Ureter (tissue), 1 donor: ENCODE measurements at places on chromosomes 16 and 17. TPM values are rescaled to one million over a fixed set of nuclear protein-coding genes. Genes with fewer than 3 reads are reported as not detected.
A peak's percentile ranks its signal among the peaks of the same experiment; 100 is the strongest.

NQO1 gene
- 31.3 TPM for total RNA-seq

FBXL19 gene
- total RNA-seq, result 25.7 TPM

TPSAB1 gene
- total RNA-seq, result 38.0 TPM

LGALS9B gene
- not detected for total RNA-seq

DNA sequence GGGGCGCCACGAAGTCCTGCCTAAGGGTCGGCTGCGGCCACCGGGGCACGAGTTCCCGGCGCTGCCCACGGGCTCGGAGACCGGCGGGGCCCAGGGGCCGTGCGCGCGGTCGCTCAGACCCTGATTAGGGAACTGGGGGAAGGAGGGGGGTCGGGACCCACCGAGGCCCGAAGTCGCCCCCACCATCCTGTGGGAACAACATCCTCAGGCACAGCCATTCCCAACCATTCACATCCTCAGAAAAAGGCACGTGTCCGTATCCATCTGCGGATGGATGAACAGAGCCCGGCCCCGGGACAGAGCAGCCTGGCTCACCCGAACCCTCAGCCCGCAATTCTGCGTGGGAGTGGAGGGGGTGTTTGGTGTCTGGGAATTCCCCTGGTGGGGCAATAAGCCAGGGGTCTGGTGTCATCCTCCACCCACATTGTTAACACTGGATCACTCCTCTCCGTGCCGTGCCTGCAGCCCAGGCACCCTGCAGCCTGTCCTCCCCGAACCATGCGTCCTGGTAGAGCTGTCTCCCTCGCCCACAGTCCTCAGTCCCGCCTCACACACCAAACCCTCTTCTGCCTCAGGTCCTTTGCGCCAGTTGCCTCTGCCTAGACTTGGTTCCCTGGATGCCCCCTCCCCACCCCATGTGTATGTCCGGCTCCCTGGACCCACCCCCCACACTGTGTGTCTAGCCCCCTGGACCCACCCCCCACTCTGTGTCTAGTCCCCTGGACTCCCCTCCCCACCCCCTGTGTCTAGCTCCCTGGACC, 789 bp upstream of the CCDC57 start:
- peak; percentile 50 for DNase-seq

GRCh38 chr17:73261952-73262675, 434 bp upstream of the CPSF4L start:
- no peak for DNase-seq

DNA sequence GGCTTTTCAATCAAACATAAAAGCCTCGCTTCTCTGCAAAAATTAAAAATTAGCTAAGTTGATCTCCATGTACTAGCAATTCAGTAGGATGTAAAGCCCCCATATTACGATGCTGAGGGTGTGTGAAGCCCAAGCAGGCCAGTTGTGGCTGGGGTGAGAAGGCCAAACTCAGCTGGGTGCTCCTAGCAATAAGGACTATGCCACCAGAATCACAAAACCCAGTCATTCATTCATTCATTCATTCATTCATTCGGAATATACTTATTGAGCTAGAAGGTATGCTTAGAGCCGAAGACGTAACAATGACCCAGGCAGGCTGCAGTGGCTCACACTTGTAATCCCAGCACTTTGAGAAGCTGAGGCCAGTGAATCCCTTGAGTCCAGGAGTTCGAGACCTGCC, 3.9 kb upstream of the CRYBA1 start:
- DNase-seq, result no peak

- no peak for DNase-seq
Observed at GRCh38 chr17:49001671-49002070, 4.5 kb downstream of the IGF2BP1 start.

DNA sequence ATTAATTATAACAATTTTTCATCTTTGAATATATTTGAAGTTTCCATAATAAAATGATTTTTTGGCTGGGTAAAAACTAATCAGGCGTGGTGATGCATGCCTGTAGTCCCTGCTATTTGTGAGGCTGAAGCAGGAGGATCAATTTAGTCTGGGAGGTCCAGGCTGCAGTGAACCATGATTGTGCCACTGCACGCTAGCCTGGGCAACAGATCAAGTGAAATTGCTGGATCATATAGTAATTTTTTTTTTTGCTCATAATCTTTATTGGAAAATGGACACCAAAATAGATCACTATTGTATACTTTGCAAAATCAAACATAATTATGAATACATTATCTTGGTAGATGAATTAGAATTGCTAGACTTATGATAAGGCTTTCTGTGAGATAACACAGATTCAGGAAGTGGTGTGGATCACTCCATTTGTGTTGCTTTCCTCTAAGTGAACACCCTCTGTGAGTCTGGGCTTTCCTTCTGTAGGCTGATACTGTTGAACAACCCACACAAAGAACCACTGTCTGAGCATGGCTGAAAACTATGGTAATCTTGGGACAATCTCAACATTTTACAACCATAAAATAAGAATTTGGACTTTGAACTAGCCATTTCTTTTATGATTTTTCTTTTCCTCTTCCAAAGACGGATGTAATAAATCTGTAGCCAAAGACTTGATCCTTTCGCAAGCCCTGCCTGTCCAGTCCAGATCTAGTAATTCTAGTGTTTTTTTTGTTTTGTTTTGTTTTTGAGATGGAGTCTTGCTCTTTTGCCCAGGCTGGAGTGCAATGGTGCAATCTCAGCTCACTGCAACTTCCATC, 5.6 kb upstream of the ST3GAL2 start:
- no peak for DNase-seq
